ENCODE measurements at places on chromosomes 2 and 18. TPM values are rescaled to one million over a fixed set of nuclear protein-coding genes. Genes with fewer than 3 reads are reported as not detected.

- DNase-seq: no peak
Observed at GRCh38 chr2:223008162-223008561, 43.8 kb upstream of the KCNE4 start.

The POTEJ gene
- polyA plus RNA-seq: 0.13 TPM

The XDH gene
- 0.17 TPM for polyA plus RNA-seq

DNA sequence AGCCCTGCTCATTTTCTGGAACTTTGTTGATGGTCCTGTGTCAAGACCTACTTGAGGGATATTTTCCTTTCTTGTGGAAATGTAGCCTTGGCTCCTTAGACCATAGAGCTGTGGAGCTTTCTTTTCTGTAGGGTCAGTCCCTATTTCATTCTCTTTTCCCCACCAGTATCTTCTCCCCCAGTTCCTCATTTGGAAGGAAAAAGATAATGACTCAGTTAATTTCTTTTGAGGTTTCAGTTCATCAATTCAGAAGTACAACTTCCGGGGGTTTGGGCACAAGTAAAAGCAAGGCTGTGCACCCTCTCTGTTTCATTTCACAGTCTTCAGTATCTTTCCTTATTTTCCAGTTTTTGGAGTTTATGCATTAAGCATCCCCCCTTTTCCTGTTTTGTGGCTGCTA is 70.7 kb downstream of the CDC42EP3 start:
- DNase-seq: no peak

The LYPD6 gene
- 16.7 TPM for polyA plus RNA-seq

DNA sequence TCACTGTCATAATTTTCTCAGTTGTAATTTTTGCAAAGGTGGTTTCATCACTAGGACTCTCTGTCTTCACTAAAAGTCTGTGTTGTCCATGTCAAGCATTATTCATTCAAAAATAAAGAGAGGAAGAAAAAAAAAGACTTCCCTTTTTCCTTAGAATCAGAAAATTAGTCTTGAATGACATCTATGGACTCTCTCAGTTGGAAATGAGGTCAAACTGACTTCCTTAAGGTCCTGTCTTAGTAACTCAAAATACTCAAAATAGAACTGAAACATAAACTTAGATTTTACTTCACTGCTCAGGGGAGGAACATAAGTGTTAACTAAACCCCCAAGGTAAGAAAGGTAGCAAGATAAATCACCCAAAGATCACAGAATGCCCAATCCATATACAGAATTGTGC is 2.2 kb upstream of the ZNF407 start:
- DNase-seq: no peak

- no peak for DNase-seq
Observed at GRCh38 chr18:48155856-48156255, 225.4 kb upstream of the SMAD2 start.
